ENCODE measurements at places on chromosomes 6 and 20.

DNA sequence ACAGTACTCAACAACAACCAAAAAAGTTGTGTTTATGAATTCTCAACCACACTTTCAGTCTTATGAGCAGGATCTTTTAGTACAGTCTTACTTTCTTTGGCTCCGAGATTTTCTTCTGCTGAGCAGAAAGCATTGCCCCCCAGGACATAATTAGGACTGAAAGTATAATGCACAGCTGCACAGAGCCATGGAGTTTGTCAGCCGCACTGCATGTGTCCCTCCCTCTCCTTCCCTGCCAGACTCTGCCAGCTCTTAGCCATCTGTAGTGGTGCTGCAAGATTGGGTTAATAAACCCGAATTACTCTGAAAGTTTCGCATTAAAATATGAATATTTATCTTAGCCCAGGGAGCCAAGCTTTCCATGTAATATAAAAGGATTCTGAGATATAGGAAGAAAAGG is 179.6 kb upstream of the PTCHD4 start:
- DNase-seq = no peak

GRCh38 chr6:91213229-91213901 is 626.5 kb upstream of the MAP3K7 start:
- no peak for DNase-seq

GRCh38 chr6:30935018-30935417 is 3.0 kb upstream of the SFTA2 start:
- no peak for DNase-seq

DNA sequence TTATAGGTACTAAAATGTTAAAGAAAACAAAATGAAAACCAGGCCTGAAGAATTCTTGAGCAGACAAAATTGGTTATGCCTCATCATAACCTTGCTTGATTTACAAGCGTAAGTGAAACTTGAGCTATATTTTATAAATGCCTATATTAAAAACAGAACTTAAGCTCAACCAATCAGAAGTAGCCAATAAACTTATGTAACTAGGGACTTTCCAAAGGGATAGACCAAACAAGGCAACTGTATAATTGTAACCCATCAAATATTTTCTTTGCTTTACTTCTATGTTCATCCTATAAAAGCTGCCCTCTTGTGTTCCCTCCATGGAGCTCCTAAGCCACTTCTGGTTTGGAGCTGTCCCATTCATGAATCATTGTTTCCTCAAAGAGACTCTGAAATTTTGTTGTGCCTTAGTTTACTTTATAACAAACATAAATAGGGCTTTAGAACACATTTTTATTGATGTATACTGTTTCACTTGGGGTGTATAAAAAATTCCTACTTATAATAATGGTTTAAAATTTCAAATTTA is 101.6 kb upstream of the CARMIL1 start:
- DNase-seq = no peak

DNA sequence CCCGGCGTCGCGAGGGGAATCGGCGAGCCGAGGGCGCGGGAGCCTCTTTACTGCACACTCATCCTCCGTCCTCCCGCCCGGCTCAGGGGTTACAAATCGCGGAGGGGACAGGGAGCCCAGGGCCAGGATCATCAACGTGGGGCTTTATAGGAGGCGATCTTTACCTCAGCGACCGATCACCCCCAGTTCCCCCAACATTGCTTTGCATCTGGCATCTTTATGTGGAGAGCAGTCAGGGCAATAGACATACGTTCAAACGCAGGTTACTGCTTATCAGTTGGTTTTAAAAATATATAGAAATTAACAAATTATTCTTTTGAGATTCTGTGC is 634 bp downstream of the HSF2 start:
- no peak for DNase-seq

- no peak for DNase-seq
Observed at GRCh38 chr20:17036541-17036940, 190.3 kb upstream of the PCSK2 start.

DNA sequence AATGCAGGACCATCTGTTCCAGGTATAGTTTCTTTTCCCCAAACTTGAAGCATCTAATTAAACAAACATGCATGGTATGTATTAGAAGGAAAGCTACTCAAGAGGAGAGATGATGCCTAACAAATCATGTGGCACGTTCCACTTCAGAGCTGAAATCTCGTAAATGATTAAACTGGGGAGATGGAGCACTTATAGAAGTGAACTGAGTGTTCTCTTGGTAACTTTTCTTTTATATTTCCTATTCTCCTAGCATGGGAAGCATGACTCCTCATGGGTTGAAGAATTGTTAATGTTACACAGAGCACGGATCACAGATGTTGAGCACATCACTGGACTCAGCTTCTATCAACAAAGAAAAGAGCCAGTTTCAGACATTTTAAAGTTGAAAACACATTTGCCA is 61.1 kb downstream of the CCN2 start:
- no peak for DNase-seq

- no peak for DNase-seq
Observed at GRCh38 chr6:161498359-161498758, 224.5 kb upstream of the AGPAT4 start.
